ENCODE measurements at places on chromosomes 11 and 22.

DNA sequence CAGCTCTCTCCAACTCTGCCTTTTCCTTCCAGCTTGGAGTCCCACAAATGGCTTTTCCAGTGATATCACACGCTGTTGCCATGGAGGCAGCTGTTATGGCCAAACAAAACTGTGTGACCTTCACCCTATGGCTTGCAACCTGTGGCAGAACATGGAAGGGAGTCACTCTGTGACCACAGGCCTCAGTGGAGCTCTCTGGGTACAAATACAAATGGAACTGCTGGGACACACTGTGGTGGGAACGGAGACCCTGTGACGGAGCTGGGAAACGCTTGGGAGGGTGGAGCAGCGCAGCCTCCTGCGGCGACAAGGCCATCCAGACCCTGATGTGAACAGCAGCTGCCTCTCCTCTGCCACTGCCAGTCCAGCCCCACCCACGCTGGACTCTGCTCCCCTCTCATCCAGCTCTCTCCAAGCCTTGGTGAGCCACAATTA, 162.5 kb downstream of the ETS1 start:
- no peak for DNase-seq

DNA sequence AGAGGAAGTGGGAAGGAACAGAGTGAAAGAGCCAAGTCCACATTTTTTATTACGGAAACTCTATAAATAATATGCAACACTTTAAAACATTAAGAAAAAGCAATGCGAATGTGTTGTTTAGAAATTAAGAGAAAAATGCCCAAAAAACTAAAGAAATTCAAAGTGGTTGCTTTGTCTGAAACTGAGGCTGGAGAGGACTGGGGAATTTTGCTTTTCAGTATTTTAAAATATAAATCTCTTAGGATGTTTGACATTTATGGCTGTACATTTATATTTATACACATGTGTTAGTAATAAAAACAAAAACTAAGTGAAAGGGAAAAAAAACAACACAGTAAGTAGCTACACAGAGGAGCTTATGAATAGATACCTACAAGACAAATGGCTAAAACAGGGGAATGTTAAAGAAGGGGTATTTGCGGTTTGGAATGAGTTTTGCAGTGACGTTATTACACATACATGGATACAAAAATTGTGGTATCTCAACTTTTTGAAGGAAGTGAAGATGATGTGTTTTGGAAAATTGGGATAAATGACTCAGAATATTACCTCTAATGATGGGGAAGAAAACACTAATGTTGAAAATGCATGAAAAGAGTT, 97.0 kb upstream of the DRD2 start:
- peak; percentile 15 for DNase-seq

DNA sequence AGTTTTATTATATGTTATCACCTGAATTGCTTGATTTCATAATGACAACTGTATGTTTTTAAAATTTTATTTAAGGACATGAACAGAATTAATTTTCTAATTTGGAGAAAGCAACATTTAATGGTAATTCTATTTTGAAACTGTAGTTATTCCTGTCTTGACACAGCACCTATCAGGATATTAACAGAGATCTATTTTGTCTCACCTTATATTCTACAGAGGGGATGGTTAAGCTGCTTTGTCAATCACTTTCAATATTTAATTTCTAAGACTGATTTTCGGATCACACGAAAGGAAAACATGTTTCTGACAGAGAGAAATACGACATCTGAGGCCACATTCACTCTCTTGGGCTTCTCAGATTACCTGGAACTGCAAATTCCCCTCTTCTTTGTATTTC, at the start of gene OR5D16:
OR5D16 (plus strand) TSS at position 301 of the 400 bp plus-strand sequence; CDS start at position 301, 0 bp downstream.
- DNase-seq = no peak

DNA sequence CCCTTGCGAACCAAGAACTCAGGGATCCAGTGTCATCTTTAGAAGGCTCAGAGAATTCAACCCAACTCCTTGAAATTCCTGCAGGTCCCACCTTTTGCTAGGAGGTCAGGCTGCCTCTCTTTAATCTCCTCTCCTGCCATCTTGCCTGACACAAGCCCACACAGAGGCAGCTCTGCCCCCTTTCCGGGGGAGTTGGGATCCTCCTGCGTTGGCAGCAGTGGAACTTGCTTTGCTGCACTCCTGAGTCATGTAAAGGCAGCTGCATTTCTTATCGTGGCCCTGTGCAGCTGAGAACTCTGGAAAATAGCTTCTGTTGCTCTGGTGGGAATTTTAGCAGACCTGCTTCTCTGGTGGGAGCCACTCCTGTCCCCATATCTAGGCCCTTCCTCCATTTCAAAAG, 142.3 kb upstream of the TBCEL start:
- no peak for DNase-seq

GRCh38 chr11:11215944-11216343, 137.1 kb downstream of the CSNK2A3 start:
- DNase-seq = no peak

DNA sequence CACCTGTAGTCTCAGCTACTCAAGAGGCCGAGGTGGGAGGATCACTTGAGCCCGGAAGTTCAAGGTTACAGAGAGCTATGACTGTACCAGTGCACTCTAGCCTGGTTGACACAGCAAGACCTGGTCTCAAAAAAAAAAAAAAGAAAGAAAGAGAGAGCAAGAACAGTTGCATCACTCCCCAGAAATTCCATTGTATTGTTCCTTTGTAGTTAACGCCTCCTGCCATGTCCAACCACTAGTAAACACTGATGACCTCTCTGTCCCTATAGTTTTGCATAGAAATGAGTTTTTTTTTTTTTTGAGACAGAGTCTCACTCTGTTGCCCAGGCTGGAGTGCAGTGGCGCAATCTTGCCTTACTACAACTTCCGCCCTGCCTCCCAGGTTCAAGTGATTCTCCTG, 10.8 kb downstream of the PATL1 start:
- DNase-seq = no peak

DNA sequence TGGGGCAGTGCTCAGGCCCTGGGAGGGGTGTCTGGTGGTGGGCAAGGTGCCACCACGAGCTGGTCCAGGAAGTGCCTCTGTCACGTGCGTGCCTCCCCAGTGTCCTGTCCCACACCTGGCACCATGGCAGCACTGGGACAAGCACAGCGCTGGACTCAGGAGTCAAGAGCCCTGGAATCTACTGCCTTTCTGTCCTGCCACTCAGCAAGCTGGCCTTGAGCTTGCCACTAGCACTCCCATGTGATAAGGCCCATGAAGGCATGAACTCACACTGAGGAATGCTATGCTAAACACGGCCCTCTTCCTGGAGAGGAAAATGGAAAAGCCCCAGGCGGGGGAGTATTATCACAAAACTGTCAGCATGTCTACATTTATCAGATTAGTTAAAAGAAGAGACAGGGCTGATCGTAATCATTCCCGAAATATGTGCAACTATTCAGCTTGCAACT, 50.7 kb upstream of the SLC35C1 start:
- DNase-seq = peak; percentile 18

DNA sequence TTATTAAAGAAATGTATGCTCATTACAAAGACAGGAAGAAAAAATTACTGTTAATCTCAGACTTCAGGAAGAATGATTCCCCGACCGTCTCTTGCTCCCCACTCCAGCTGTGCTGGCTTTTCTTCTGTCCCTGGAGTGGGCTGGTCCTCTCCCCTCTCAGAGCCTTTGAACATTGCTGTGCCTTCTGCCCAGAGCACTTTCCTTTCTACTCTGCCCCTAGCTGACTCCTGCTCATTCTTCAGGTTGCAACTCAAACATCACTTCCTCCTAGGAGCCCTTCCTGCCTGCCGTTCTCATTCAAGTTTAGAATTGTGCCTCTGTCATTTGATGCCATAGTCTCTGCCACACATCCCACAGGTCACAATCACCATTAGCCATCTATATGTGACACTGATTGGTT, 329.5 kb downstream of the MIAT start:
- no peak for DNase-seq

- no peak for DNase-seq
Measured at GRCh38 chr22:19772673-19773469, 12.3 kb downstream of the TBX1 start.

DNA sequence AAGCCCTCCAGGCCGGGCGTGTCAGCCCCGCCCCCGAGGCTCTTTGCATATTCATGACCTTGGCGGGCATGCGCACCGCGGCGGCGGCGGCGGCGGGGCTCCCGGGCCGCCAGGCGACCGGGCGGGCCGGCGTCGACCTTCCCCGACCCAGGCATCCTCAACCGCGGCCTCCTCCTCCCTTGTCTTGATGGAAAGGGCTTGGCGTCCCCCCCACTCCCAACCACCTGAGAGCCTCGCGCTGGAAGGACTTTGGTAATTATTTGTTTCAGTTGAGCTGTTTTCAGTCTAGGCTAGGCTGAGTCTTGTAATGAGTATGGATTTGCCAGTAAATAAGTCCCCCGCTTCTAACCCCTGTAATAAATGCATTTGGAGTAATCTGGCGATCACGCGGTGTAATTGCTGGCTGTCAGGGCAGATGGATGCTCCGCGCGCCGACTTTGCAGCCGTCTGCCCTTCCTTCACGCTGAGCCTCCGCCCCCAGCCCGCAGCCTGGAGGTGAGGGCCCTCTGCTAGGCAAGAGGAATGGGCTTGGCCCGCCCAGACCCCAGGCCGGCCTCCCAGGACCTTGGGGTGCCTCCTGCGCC, 25.2 kb downstream of the FLRT1 start:
- DNase-seq = peak; percentile 34

- no peak for DNase-seq
Measured at GRCh38 chr11:117980280-117980679, 5.9 kb upstream of the IL10RA start.

DNA sequence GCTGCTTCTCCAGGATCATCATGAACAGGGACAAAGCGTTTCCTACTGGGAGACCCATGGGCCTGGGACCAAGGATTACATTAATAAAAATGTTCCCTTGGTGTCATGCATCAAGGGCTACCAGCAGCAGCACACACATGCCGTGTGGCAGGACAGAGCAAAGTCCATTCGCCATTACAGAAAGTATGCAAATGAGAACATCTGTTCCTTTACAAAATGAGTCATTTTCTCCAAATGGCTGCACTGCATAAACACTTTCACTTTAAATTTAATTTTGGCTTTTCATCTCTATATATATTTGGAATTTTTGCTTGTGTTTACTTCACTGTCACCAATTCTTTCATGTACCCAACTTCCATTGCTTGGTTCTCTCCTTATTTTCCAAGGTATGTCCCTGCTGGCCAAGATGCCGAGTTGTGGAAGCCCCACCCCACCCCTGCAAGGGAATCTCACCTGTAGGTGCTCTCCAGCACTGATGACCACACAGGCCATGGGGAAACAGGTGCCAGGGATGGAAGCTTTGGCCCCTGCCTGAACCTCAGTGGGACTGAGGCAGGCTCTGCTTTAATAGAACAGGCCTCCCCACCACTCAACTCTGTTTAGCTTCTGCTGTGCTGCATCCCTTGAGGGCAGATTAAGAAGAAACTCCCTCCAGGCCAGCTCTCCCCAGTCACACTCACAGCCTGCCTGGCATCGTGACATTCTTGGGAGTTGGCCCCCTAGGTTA, 15.6 kb upstream of the GNAZ start:
- no peak for DNase-seq

DNA sequence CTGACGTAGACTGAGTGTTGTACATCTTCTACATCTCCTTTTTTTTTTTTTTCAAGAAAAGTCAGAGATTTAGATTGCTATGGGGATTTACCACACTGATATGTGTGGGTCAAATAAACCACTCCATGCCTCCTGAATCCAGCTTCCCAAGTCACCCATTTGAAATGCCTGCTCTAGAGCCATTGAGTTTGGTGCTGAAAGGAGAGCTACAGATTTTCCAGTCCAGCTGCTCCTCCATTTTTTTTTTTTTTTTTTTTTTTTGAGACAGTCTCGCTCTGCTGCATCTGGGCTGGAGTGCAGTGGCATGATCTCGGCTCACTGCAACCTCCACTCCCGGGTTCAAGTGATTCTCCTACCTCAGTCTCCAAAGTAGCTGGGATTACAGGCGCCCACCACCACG, 115.2 kb upstream of the TIMP3 start:
- DNase-seq = peak; percentile 25

GRCh38 chr11:85531191-85531897, 95.8 kb downstream of the DLG2 start:
- no peak for DNase-seq

GRCh38 chr22:28252539-28252938, 333.5 kb upstream of the PITPNB start:
- no peak for DNase-seq

DNA sequence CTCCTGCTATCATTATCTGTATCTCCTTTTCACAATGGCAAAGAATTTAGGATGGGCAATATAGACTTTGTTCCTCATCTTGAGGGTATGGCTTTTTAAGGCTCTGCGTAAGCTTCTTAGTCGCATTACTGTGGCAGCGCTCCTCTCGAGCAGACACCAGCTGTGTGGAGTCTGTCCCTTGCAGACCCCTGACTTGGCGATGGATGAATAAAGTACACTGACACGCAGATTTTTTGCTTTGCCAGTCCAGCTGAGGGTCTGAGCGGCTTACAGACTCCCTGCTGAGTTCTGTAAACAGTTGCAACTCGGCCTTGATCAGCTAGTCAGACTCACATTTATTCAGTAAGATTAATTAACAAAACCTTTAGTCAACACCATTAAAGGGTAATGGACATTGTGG, 390.0 kb upstream of the CNTN5 start:
- no peak for DNase-seq

DNA sequence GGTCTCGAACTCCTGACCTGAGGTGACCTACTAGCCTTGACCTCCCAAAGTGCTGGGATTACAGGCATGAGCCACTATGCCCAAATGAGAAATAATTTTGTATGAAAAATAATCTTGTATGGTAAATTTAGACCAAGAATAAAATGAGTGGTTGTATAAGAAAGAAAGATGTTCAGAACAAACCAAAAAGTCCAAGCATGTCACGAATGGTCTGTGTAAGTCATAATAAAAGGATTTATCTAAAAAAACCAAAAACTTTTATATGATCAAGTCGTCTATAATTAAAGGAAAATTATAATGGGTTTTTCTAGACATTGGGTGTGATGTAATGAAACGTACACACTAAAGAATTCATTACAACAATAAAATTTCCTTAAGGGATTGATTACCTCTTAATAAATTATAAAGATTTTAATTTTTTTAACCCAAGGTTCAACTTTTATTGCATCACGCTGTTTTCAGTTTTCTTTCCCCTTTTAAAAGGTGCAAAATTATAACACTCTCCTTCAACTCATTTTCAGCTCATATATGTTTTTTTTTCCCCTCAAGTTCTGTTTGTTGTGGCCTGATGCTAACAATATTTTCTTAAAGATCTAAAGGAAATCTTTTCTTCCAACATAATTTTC, 8.9 kb upstream of the AQP11 start:
- peak; percentile 13 for DNase-seq

- no peak for DNase-seq
Measured at GRCh38 chr11:95149651-95150364, 60.2 kb downstream of the ENDOD1 start.

DNA sequence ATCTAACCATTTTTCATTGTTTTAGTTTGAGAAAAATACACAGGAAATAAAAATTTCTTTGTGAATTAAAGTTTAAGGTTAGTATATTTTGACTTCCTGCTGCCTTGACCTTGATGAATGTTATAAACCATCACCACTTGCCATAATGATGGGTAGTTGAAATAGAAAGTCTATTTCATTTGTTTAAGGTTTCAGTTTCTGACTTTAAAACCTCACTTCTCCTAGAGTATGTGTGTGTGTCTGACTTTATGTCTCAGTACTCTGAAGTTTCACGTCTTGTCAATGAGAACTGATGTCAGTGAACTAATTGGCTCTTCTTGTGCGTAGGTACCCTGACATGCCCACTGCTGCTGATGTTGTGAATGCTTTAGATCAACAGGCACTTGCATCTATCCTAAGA, 188.2 kb downstream of the METTL15 start:
- DNase-seq = no peak

- no peak for DNase-seq
Measured at GRCh38 chr11:125946712-125947418, 1.0 kb downstream of the VSIG10L2 start.
